ENCODE measurements at places on chromosomes 5 and 9.

DNA sequence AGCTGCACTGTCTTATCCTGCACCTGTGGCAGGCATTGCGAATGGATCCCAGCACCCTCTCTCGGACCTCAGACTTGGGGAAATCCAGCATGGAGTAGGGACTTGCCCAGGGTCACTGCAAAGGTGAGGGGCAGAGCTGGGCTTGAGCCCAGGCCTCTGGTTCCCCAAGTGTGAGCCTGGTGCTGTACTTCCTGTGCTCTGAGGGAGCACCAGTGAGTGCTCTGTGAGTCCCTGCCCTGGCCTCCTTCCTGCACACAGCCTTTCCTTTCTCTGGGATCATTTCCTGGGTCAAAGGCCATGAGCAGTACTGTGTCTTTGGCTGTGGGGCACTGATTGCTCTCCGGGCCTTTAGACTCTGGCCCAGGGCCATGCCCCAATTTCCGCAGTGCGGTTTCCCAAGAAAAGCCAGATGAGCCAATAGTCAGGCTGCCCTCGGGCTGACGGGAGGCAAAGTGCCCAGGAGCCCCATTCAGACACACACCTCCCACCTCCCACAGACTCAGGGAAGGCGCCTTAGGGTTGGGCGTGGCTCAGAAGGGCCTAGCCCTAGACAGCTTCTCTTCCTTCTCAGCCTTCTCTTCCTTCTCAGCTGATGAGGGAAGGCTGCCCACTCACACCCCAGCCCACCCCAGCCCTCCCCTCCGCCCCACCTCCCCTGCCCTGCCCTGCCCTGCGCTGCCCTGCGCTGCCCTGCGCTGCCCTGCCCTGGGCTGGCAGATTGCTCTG is 23.3 kb upstream of the TRIM14 start:
- DNase-seq: peak; percentile 97

DNA sequence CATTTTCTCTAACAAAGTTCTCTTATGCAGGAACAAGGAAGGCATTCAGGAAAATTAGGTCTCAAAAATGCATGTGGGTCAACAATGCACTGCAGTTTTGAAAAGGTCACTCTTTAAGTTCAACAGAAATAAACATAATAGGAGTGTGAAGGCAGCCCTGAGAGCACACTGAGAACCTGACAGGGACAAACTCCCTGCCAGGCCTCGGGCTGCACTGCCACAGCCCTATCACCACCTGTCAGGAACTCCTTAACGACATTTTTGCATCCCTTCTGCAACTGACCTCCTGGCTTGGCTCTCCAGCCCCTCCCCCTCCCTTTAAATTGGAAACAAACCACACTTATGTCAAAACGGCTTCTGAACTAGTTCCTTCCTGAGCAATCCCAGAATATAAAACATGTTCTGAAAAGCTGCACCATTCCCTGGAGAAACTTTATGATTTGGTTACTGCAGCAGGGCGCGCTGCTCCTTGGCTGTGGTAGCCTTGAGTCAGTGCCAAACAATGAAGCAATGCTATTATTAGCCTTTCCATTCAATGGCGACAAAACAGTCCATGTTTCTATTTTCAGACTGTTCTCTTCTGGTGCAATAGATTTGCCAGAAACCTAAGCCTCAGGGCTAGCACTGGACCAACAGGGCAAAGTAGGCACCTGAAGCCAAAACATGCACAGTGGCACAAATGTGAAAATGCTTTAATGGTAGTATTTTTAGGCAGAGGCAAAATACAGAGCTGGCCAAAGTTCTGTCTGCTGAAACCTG is 160.1 kb upstream of the ZNF608 start:
- peak; percentile 75 for DNase-seq

DNA sequence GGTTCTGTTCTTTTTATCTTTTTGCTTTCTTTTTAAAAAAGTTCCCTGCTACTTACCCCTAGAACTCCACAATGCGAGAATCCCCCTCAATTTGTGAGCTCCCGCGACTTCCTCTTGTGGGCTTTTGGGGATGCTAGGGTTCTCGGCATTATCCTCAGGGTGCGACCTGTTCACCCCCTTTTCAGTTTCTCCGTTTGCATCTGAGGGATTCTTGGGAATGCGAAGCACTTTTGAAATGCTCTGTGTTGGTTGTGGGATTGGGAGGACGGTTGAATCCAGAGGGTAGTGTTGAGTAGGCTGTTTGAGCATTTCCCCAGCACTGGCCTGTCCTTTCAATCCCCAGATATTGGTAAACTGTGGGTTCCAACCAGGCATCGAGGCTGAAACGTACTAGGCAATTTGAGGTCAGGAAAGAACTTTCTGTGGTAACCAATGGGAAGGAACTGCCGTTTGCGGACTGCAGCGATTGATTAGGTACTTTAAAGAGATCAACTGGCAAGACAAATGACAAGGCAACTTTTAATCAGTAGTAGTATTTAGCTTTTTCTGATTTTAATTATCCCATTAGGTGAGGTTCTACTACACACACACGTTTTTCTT is 415 bp downstream of the XRCC4 start:
- DNase-seq: no peak

GRCh38 chr5:137278476-137278875 is 220.7 kb downstream of the SPOCK1 start:
- DNase-seq: no peak

- no peak for DNase-seq
These were observed 168.6 kb downstream of the CARTPT start for GRCh38 chr5:71887680-71888079.

DNA sequence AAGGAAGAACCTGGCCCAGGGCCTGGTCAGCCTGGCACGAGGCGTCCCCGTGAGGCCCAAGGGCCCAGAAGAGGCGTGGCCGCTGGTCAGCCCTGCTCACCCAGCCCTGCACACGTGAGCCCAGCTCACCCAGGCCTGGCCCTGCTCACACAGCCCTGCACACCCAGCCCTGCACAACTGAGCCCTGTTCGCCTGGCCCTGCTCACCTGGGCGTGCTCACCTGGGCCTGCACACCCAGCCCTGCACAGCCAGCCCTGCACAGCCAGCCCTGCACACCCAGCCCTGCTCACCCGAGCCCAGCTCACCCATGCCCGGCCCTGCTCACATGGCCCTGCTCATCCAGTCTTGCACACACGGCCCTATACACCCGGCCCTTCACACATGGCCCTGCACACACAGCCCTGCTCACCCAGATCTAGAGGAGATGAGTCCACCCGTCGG is 2.1 kb downstream of the ZDHHC11 start:
- no peak for DNase-seq

DNA sequence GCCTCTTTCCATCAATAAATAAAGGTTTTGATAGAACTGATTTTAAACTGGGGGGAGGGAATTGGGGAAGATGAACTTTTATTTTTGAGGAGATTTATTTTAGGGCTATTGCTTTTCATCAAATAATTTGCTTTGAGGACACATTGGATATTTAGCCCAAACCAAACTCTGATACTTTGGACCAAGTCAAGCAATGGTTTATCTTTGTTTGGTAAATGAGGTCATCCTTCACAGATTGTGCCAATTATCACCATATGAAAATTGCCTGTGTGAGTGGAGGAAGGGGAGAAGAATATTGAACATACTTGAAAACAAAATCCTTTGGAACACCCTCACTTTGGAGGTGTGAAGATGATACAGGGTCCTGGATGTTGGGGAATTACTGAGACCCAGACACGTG is 176.9 kb upstream of the CD180 start:
- DNase-seq: no peak

DNA sequence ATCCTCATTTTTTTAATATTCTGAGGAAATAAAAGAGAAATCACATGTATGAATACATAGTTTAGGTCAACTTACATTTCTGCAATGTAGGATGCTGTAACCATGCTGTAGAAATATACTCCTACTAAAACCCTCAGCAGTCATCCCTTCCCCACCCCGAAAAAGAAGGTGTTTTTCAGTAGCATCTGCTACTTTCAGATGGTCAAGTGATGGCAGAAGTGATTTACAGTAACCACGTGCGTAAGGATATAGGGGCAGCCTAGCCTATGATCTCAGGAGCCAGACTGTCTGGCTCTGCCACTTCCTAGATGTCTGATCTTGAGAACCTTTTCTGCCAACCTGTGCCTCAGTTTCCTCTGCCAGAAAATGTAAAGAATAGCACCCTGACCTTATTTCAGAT is 26.0 kb upstream of the SYK start:
- no peak for DNase-seq

GRCh38 chr9:33714989-33715388 is 80.4 kb upstream of the PRSS3 start:
- DNase-seq: no peak

- DNase-seq: no peak
These were observed 25.4 kb upstream of the TOMM5 start for GRCh38 chr9:37617832-37618231.

GRCh38 chr9:78626971-78627370 is 330.0 kb downstream of the PSAT1 start:
- DNase-seq: no peak

GRCh38 chr9:134286471-134287245 is 39.6 kb upstream of the RXRA start:
- peak; percentile 82 for DNase-seq

DNA sequence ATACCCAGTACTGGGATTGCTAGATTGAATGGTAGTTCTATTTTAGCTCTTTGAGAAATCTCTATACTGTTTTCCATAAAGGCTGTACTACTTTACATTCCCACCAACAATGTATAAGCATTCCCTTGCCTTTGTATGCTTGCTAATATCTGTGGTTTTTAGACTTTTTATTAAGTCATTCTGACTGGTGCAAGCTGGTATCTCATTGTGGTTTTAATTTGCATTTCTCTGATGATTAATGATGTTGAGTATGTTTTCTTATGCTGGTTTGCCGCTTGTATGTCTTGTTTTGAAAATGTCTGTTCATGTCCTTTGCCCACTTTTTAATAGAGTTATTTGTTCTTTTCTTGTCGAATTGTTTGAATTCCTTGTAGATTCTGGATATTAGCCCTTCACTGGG is 512.7 kb upstream of the PAPPA start:
- DNase-seq: no peak

GRCh38 chr5:77360973-77361372 is 131.1 kb downstream of the WDR41 start:
- DNase-seq: no peak

- no peak for DNase-seq
These were observed 7.0 kb downstream of the PAX5 start for GRCh38 chr9:37026931-37027581.

GRCh38 chr9:88835038-88835466 is 156.2 kb upstream of the S1PR3 start:
- no peak for DNase-seq

GRCh38 chr5:147635882-147636728 is 126.2 kb upstream of the DPYSL3 start:
- DNase-seq: peak; percentile 49

DNA sequence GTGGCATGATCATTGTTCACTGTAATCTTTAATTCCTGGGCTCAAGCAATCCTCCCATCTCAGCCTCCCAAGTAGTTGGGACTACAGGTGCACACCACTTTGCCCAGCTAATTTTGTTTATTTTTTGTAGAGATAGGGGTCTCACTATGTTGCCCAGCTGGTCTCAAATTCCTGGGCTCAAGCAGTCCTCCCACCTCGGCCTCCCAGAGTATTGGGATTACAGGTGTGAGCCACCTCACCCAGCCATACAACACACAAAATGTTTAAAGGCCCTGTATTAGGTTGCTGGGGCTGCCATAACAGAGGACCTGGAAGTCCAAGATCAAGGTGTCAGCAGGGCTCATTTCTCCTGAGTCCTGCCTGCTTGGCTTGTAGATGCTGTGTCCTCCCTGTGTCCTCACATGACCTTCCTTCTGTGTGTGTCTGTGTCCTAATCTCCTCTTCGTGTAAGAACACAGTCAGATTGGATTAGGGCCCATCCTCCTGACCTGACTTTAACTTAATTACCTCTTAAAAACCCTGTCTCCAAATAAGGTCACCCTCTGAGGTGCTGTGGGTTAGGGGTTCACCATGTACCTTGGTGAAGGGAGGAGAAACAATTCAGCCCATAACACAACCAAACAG is 5.4 kb downstream of the UBE2QL1 start:
- no peak for DNase-seq

- DNase-seq: no peak
These were observed 43.3 kb downstream of the TEK start for GRCh38 chr9:27152405-27152718.

DNA sequence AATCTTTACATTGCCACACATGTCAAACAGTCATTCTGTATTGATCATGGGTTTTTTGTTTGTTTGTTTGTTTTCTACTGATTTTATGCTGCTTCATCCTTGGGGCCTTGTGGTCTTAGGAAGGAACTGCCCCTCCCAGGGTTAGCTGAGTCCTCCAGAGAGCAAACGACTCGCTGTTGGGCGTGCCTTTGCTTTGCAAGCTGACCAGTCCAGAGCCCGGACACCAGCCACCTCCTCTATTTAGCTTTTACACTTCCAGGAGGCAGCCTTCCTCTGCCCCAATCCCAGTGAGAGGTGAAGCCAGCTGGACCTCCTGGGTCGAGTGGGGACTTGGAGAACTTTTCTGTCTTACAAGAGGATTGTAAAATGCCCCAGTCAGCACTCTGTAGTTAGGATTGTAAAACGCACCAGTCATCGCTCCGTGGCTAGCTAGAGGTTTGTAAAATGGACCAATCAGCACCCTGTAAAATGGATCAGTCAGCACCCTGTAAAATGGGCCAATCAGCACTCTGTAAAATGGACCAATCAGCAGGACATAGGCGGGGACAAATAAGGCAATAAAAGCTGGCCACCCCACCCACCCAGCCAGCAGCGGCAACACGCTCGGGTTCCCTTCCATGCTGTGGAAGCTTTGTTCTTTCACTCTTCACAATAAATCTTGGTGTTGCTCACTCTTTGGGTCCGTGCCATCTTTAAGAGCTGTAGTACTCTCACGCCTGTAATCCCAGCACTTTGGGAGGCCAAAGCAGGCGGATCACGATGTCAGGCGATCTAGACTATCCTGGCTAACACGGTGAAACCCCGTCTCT is 154.4 kb downstream of the ERCC6L2 start:
- DNase-seq: no peak

- no peak for DNase-seq
These were observed 467.8 kb downstream of the TMEM232 start for GRCh38 chr5:110258460-110259216.

- no peak for DNase-seq
These were observed 43.4 kb upstream of the BICD2 start for GRCh38 chr9:92807757-92808725.

DNA sequence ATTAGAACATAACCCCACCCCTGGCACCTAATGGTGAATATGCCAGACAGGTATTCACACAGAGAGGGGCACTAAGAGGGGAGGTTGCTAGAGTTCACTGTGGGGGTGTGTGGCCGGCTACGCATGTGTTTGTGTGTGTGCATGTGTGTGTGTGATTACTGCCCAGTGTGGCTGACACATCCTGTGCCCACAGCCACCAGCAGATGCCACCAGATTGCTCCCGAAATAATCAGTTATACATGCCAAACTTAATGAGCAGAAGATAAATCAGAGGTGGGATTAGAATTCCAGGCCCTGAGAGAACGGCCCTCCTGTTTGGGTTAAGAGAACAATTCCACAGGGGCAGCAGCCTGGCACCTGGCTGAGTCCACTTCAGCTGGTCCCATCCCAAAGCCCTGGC is 91.8 kb upstream of the TBCA start:
- no peak for DNase-seq

GRCh38 chr9:121735793-121736770 is 84.6 kb downstream of the DAB2IP start:
- no peak for DNase-seq
